Trophoblast cell (in vitro differentiated cells and primary cell): ENCODE measurements at places on chromosomes 3 and 15.
A peak's percentile ranks its signal among the peaks of the same experiment; 100 is the strongest.

- DNase-seq: no peak
These were observed 480.4 kb upstream of the AGTR1 start for GRCh38 chr3:148217317-148217716.

GRCh38 chr15:95442107-95442719 lies 888.3 kb upstream of the NR2F2 start:
- no peak for DNase-seq

DNA sequence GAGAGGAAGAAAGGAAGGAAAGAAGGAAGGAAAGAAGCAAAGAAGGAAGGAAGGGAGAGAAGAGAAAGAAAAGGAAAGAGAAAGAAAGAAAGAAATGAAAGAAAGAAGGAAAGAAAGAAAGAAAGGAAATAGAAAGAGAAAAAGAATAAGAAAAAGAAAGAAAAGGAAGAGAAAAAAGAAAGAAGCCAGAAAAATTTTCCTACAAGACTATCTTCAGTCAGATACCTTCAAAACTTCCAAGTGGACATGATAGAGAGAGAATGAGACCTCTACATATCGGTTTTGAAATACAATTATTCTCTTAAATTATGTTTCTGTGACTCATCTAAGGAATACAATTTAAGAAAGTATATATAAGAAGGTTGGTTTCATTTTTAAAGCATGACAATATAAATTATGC lies 1369.0 kb downstream of the ZPLD1 start:
- DNase-seq: no peak

DNA sequence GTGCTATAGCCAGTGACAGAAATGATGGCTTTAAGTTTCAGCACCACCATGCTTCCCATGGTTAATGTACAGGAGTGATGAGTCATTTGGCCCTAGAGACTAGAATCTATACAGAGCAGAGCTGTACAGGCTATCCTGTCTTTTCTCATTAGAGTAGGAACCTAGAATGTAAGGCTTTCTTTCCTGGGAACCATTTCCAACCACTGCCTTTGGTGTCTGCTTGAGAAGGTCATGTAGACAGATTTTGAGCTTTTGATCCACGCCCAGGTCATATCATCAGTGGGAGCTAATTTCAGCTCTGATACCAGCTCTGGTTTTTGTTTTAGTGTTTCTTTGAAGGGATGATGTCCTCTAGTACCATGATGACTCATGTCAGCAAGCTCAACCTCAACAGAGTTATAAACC lies 543.1 kb downstream of the NTRK3 start:
- no peak for DNase-seq

- DNase-seq: no peak
These were observed 213.3 kb upstream of the THBS1 start for GRCh38 chr15:39367596-39367995.

GRCh38 chr3:16721494-16721893 lies 116.3 kb upstream of the DAZL start:
- DNase-seq: no peak

- peak; percentile 44 for DNase-seq
These were observed 21.4 kb upstream of the NR2C2 start for GRCh38 chr3:14925729-14926591.

- DNase-seq: no peak
These were observed 154.2 kb upstream of the TNIK start for GRCh38 chr3:171614318-171614921.

- no peak for DNase-seq
These were observed 169.2 kb upstream of the SLC2A2 start for GRCh38 chr3:171195686-171196085.
